ENCODE measurements at places on chromosomes 7 and 10.
A peak's percentile ranks its signal among the peaks of the same experiment; 100 is the strongest.

DNA sequence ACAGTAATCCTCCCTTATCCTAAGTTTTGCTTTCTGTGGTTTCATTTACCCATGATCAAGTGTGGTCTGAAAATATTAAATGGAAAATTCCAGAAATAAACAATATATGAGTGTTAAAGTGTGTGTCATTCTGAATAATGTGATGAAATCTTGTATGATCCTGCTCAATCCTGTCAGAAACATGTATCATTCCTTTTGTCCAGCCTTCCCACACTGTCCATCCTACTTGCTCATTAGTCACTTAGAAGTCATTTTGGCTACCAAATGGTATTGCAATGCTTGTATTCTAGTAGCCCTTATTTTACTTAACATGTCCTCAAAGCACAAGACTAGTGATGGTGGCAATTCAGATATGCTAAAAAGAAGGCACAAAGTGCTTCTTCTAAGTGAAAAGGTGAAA lies 1211.2 kb upstream of the SORCS1 start:
- DNase-seq, result no peak

- no peak for DNase-seq
Observed at GRCh38 chr7:115910541-115911164, 119.9 kb downstream of the TFEC start.

- DNase-seq, result no peak
Observed at GRCh38 chr10:11884706-11885423, 61.7 kb downstream of the PROSER2 start.

DNA sequence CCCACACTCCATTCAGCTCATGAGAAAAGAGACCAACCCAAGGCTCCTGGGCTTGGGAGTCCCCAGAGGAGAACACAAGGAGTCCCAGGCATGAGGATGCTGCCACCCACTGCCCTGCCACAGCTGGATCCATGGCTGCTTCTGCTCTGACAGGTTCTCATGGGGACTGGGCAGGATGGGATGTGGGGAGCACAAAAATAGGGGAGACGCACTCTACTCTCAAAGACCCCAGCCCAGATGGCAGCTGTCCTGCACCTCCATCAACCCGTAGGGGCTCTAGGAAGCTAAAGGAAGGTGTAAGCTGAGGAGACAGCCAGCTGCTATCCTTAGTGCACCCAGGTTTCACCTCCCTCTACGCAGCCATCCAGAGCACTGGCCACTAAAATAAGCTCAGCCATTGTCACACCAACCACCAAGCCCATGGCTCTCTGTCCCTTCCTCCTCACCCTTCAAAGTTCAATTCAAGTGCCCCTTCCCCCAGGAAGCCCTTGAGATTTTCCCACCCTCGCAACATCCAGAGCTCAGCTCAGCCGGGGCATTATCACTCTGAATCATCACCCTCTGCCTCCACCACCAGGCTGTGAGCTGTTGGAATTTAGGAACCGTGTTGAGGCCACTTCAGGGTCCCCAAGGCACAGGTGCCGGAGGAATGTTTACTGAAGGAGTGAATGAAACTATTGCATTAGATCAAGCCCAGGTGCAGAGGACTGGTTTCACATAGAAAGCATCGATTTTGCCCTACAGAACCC lies 142.1 kb downstream of the GRID1 start:
- DNase-seq, result no peak

DNA sequence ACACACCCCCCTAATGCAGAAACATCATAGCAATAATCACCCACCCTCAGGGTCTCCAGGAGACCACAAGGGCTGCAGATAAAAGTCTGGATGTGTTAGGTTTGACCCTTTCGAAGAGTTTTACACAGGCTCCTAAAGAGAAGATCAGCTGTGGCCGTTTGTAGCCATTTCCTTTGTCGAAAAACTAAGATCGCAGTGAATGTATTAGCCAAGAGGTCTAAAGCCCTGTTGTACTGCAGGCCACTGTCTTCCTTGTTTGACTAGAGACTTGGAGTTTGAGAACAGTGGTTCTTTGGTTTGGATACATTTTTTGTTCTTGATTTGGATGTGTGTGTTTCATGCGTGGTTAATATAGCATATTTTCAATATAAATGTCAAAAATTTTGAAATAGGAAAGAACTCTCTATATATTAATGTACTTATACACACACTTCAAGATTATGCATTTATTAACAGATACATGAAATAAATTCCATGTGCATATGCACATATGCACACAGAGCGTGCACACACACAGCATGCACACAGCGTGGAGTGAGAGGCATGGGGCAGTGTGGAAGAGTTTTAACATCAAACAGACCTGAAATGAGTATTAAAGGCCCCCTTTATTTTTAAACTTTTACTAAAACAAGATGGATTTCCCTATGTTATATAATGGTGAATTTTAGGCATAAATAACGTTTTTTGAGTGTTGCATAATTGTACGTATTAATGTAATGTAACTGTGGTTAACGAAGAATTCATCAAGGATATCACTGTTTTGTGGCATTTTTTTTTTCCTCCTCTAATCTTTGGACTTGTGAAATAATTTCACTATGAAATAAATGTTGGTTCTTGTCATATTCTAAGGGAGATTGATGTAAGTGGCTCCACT lies 2.2 kb downstream of the IKZF1 start:
- DNase-seq, result no peak

- DNase-seq, result no peak
Observed at GRCh38 chr7:26995666-26996065, 100.1 kb downstream of the HOXA1 start.

- no peak for DNase-seq
Observed at GRCh38 chr7:154696556-154696955, 306.4 kb downstream of the PAXIP1 start.

GRCh38 chr7:29102558-29103151 lies 43.7 kb downstream of the CPVL start:
- no peak for DNase-seq

DNA sequence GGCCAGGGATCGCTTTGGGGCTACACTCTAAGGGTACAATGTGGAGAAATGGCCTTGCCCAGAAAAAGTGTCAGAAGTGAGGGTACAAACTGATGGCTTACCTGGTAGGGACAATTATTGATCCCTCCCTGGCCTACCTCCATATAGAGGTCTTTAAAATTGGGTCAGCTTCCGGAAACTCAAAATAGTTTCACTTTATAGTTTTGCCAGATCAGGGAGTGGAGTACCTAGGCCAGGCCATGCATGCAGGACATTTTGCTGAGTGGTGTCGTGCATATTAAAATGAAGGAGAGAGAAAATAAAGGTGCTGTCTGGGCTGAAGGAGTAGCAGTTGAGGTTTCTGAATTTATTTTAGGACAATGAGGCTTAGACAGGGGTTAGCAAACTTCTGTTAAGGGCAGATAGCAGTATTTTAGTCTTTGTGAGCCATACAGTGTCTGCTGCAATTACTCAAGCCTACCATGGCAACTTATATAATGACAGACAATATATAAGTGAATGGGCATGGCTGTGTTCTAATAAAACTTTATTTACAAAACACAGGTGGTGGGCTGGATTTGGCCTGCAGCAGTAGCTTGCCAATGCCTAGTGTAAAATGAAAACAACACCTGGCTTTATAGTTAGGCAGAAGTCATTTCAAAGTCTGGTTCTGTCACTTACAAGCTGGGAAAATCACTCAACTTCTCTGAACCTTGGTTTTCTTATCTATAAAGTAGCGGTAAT lies 176.9 kb upstream of the AOAH start:
- DNase-seq, result no peak

GRCh38 chr7:154721086-154721485 lies 281.8 kb downstream of the PAXIP1 start:
- DNase-seq, result no peak

- no peak for DNase-seq
Observed at GRCh38 chr7:135743907-135744731, 4.5 kb downstream of the FAM180A start.

GRCh38 chr7:121480566-121481335 lies 84.6 kb upstream of the FAM3C start:
- DNase-seq, result no peak

DNA sequence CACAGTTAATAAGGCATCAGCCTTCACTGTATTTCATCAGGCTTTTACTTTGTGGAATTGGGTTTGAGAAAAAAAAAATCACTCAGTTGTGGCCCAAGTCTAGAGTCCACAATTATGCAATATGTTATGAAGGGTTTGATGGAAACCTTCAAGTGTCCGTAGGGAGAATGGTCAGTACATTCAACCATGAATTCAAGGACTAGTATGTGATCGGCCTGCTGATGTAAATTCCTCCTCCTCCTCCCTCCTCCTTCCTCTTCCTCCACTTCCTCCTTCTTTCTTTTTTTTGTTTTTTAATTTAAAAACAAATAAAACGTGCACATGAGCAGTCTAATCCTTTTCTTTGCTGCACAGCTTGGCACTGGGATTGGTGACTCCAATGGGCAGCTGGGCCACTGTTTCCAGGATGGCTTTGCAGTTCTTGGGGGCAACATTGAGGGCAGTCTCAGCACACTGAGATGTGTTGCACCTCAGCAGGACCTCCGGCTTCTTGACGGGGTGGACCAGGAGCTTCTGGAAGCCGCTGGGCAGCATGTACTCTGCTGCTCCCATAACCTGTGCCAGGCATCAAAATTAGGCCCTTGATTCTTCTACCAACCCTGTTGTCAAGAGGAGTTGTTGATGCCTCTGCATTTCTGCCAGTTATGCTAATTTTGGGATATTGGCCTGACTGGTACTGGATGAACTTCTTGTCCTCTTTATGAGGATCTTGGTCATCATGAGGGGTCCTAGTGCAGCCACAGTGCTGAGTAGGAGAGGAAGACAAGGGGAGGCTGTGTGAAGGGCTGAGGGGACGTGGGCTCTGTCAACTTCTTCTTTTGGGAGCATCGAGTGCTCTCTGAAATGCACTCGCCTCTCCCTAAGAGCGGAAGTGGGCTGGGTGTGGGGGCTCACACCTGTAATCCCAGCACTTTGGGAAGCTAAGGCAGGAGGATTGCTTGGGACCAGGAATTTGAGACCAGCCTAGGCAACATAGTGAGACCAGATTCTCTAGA lies 9.3 kb upstream of the IL2RA start:
- no peak for DNase-seq

DNA sequence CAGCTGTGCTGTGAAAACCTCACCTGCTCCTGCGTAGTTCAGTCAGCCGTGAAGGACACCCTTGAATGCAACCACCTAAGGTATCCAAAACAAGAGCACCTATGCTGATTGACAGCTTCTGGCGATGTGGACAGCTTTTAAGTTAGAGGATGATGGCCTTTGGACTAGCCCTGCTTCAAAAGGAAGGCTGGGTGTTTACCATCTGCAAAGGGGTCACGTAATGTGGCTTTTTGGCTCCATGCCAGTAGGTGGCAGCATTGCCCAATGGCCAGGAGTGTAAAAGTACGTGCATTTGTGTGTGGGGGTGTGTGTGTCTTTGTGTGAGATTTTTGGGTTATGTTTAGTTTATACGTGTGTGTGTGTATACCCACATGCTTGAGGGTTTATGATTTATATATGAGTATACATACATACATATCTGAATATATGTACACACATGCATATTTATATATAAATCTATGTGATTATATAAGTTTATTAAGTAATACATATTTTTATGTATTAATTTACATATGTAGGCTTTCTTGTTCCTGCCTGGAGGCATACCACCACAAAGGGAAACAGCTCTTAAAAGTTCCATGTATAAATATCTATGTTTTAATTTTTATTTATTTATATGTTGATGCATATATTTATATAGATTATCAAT lies 236.3 kb upstream of the ANKRD30A start:
- peak; percentile 4 for DNase-seq

- DNase-seq, result no peak
Observed at GRCh38 chr10:116271593-116272439, 1.2 kb downstream of the GFRA1 start.

- no peak for DNase-seq
Observed at GRCh38 chr10:65907199-65907712, 1018.6 kb upstream of the LRRTM3 start.

GRCh38 chr10:2839081-2839725 lies 228.1 kb upstream of the PFKP start:
- DNase-seq, result no peak

DNA sequence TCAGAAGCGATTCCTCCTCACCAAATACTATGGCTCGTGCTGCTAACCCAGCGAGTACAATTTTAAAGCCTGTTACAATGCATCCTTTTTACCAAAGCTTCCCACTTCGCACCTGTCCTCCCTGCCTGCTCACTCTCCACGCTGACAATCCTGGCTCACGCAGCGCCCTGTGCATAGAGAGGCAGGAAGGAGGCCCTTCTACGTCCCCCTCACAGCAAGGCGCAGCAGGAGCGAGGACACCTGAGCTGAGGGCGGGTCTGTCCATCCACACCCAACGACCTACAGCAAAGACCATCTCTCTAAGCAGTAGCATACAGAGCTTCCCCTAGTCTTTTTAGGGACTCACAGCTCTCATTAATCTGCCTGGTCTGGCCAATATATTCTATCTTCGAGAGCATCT lies 46.0 kb downstream of the MKI67 start:
- DNase-seq, result no peak

- DNase-seq, result no peak
Observed at GRCh38 chr7:11486271-11486670, 345.7 kb downstream of the THSD7A start.

All from stimulated activated CD8-positive, alpha-beta memory T cell treated with anti-CD3 and anti-CD28 coated beads, Interleukin-7, amount 100 ng/mL, for 4 hours (primary cell).